Ureter (tissue), 1 donor: ENCODE measurements at places on chromosomes 5 and 9. TPM values are rescaled to one million over a fixed set of nuclear protein-coding genes. Genes with fewer than 3 reads are reported as not detected.

DNA sequence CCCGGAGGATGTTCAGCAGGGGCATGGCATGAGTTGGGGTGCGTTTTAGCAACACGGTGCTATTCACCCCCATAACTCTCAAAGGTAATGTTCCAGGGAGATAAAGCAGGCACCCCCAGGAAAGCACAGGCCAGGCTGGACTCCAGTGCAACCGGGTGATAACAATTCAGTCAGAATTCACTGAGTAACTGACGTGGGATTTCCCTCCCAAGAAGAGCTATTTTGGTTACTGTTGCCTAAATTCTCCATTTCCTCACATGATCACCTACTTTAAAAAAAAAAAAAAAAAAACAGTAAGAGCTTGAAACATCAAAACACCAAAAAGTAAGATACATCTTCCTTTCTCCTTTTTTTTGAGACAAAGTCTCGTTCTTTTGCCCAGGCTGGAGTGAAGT is 137.6 kb upstream of the WWC1 start:
- DNase-seq, result no peak

SPATA31D4 gene
- not detected for total RNA-seq

EGFLAM gene
- 3.7 TPM for total RNA-seq

DNA sequence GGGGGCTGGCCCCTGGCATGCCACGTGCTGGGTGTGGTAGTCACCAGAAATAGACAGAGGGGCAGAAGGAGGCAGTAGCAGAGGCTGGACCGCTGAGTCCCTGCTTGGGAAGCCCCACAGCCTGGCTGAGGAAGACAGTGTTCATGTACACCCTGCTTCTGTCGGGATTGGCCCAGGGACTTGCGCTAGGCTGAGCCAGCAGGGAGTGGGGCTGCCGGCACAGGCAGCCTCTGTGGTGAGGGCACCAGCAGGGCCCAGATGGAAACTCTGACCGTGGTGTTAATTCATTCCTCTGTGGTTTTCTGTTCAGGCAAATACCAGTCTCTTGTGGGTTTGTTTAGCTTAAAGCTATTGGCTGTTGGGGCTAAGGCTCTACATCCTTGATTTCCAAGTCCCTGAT is 108.6 kb upstream of the RAD23B start:
- DNase-seq, result no peak

DNA sequence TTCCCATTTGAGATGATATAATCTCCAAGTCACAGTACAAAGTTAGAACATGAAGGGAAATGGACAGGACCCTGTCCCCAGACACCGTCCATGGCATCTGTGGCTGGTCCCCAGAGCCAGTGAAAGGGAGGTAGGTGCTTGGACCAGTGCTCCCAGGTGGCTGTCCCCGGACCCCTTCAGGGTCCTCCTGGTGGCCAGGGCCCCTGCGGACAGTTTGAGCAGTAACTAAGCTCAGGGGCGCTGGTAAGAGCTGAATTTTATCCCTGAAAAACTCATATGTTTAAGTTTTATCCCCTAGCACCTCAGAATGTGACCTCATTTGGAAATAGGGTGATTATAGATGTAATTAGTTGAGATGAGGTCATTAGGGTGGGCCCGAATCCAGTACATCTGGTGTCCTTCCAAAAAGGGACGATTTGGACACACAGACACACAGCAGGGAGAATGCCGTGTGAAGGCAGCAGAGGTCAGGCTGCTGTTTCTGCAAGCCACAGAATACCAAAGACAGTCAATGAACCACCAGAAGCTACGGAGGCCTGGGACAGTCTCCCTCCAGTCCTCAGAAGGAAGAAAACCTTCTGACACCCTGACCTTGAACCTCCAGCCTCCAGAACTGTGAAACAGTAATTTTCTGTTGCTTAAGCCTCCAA is 185.0 kb downstream of the ATPSCKMT start:
- no peak for DNase-seq

TRIM7 gene
- total RNA-seq, result 3.0 TPM

GRCh38 chr5:171801-172331 is 19.4 kb upstream of the LRRC14B start:
- no peak for DNase-seq

FOXD4L3 gene
- not detected for total RNA-seq

- DNase-seq, result no peak
Observed at GRCh38 chr9:23153058-23153457, 673.0 kb downstream of the ELAVL2 start.

GRCh38 chr5:110477911-110478310 is 248.6 kb downstream of the TMEM232 start:
- DNase-seq, result no peak

PTGDS gene
- 111 TPM for total RNA-seq

GRCh38 chr5:4704951-4705350 is 435.2 kb upstream of the ADAMTS16 start:
- DNase-seq, result no peak

STARD4 gene
- total RNA-seq, result 8.9 TPM

DNA sequence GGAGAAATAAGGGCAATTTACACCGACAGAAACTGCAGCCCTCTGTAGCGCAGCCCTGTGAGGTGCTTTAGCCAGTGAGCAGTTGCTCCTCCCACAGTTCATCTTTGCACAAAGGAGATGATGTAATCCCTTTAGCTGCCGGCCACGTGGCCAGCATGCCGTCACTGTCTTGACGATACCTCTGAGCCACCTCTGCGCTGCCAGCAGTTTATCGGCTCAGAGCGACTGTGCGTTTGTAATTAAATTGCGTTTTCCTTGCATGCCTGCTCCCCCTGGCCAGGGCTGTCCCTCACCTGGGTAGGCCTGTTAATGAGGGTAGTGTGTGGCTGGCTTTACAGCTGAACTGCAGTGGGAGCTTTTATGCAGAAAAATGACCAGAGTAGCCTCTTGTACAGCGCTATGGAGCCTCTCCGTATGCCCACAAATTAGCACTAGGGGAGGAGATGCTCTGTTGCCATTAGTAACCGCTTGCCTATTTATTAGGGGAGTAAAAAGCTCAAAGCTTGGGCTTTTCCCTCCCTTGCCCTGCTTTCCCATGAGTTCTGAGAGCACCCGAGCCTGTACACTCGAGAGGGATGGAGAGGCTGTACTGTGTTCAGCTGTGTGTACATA is 107.0 kb downstream of the TRIO start:
- DNase-seq, result no peak

CARTPT gene
- not detected for total RNA-seq

PCDHGA1 gene
- 0.57 TPM for total RNA-seq

DNA sequence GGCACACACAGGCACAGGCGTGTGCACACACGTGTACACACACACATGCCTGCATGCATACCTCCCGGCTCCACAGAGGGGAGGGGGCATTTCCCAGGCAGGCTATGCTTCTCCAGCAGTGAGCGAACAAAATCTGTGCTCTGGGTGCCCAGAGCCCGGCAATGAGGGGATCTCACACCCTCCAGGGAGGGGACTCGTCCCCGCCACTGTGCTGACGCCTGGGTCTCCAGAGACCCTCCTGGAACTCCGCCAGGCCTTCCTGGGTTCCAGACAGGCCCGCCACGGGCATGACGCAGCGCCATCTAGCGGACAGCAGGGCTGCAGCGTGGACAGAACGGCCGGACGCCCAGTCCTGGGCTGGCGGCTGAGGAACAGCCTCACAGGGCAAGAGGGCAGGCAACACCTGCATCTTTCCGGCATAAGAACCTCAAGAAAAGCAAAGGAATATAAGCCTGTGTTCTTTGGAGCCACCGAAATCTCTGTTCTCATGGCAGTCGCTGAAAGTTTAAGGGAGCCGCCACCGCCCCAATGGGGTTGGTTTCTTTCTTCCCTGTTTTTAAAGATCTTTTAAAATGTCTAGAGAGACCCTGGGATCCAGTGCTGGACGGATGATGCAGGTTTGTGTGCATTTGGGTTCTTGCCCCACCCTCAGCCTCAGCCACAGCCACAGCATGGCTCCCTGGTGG is 135.6 kb upstream of the PPP1R26 start:
- DNase-seq, result peak; percentile 59

LAMC3 gene
- 50.6 TPM for total RNA-seq

DNA sequence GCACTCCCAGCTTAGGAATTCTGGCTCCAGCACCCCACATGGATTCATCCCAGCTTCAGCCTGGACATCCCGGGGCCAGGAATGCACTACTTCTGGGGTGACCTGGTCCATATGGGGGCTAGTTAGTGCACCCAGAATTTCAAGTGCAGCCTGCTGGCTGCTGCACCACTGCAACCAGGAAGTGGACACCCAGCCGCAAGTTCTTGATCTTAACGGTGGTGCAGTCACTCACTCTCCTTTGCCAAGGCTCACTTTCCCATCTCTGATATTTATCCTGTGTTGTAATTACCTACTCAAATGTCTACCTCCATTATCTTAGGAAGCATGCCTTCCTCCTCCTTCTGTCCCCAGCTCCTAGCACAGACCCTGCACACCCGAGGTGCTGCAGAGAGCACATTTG is 26.2 kb upstream of the RAB14 start:
- DNase-seq, result no peak

DNA sequence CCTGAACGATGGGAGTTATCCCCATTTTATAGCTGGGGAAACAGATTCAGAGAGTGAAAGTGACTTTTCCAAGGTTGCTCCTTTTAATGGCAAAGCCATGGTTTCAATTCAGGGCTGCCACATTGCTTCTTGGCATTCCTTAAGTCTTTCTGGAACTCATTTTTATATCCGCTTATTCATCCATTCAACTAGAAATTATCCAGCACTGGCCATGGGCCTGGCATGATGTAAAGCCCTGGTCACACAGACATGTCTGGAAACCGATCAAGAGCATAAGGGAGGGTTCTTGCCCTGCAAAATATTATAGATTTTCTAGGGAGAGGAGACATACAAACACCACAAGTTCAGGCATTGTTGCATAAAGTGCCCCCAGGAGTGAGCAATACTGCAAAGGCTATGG is 43.0 kb upstream of the COL15A1 start:
- no peak for DNase-seq

GRCh38 chr9:92740009-92740408 is 24.6 kb downstream of the BICD2 start:
- DNase-seq, result no peak

DMRT3 gene
- total RNA-seq, result not detected

- DNase-seq, result no peak
Observed at GRCh38 chr5:72137826-72138409, 30.6 kb downstream of the MAP1B start.

GOLM1 gene
- total RNA-seq, result 54.5 TPM

- DNase-seq, result no peak
Observed at GRCh38 chr9:98317134-98317857, 61.8 kb upstream of the TBC1D2 start.

DNA sequence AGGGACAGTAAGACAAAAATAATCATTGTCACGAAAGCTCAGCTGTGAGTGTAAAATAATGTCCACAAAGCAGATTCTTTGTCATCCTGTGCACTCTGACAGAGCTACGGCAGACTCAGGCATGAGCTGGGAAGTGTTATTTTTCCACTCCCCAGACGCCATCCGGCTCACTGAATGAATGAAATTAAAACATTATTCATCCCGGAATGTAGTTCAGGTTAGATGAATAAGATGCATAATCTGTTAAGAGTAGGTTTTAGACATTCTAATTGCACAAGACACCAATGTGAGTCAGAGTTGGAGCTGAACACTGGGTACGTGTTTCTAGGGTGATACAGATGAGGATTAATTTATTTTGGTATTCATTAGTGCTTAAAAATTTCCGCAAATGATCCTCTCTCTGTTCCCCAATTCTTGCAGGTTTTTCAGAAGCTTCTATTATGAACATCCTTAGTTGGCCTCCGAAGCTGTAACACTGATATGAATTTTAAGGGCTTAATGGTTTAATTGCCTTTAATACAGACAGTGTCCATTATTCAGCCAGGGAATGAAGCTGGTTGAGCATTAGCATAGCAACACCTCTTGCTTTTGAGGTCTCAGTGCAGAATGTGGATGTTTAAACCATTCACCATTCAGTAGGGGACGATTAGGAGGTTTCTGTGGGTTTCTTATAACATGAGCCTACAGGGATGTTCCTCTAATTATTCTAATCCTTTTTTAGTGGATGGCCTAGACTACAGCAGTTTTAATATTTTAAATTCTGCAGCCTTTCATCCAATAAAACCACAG is 65.6 kb upstream of the FRRS1L start:
- no peak for DNase-seq

DNA sequence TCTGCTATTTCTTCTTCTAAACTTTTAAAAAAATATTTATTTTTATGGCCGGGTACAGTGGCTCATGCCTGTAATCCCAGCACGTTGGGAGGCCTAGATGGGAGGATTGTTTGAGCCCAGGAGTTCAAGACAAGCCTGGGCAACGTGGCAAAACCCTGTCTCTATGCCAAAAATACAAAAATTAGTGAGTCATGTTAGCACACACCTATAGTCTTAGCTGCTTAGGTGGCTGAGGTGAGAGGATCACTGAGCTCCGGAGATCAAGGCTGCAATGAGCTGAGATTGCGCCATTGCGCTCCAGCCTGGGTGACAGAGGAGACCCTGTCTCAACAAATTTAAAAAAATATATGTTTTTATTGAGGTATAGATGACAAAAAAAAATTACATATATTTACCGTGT is 5.6 kb downstream of the AP3S1 start:
- DNase-seq, result no peak

DNA sequence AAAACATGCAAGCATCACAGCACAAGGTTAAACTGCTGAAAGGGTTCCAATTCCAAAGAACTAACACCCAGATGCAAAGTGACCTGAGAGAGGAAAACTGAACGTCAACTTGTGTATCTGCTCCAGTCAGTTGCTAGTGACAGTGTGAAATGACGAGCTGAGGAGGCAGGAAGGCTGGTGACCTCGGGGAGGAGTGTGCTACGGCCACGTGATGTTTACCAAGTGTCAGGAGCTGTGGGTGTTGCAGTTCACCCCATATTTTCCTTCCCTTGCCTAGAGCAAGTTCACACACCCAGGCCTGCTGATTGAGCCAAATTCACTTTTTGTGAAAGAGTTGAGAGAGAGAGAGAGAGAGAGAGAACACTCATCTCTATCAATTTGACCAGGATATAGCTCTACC is 231.6 kb upstream of the ANKH start:
- DNase-seq, result no peak

- DNase-seq, result no peak
Observed at GRCh38 chr5:139462586-139463276, at the start of gene ECSCR. Gene ECSCR, minus strand, starts transcription at chr5:139462743. Its CDS starts 73 bp downstream, at chr5:139462670.

GRCh38 chr9:116058421-116058820 is 95.2 kb upstream of the PAPPA start:
- no peak for DNase-seq

GRCh38 chr5:148939676-148940075 is 113.3 kb downstream of the ADRB2 start:
- no peak for DNase-seq

GRCh38 chr9:134172198-134173126 is 8.1 kb upstream of the RNU6ATAC start:
- no peak for DNase-seq

IFNA13 gene
- not detected for total RNA-seq

- no peak for DNase-seq
Observed at GRCh38 chr5:156479849-156480248, 152.9 kb downstream of the SGCD start.

TTC23L gene
- 2.8 TPM for total RNA-seq

GRCh38 chr5:167348980-167349379 is 942.5 kb upstream of the WWC1 start:
- DNase-seq, result no peak

GRCh38 chr9:121784731-121785411 is 133.4 kb downstream of the DAB2IP start:
- DNase-seq, result peak; percentile 38

TMEM174 gene
- total RNA-seq, result not detected

CCNO gene
- 16.5 TPM for total RNA-seq

- DNase-seq, result no peak
Observed at GRCh38 chr5:57931807-57932206, 449.2 kb upstream of the ACTBL2 start.

GRAMD2B gene
- 56.7 TPM for total RNA-seq

KIF4B gene
- not detected for total RNA-seq

GRCh38 chr5:3596857-3597166 is 1.2 kb downstream of the IRX1 start:
- DNase-seq, result no peak

GRCh38 chr5:2759696-2760461 is 8.4 kb upstream of the IRX2 start:
- no peak for DNase-seq
